ENCODE measurements at places on chromosomes 4 and X. TPM values are rescaled to one million over a fixed set of nuclear protein-coding genes. Genes with fewer than 3 reads are reported as not detected.

Gene ZDHHC9
- total RNA-seq, result 3.3 TPM

- DNase-seq, result peak; percentile 1
Measured at GRCh38 chr4:75995727-75996126, 5.0 kb upstream of the SDAD1 start.

DNA sequence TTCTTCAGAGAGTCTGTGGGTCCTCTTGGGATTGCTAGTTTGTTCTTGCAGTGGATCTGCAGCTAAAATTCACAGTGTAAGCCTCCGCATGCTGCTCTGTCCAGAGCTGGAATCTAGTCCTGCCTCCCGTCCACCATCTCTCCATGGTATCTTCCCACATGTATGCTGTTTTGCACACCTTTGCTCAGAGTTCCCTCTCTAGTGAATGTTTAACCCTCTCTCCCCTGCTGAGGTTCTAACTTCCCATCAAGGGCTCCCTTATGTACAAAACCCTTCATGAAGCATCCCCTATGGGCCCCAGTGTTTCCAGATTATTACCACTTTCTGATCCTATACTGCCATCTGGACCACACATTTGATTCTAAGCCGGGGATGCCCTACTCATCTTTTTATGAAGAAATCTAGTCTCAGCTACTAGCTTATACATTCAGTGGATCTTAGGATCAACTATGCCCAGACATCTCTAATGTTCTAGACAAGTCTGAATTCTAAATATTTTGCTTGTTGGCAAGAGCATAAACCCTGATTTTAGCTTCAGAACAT lies 157.3 kb downstream of the CPEB2 start:
- DNase-seq, result no peak

DNA sequence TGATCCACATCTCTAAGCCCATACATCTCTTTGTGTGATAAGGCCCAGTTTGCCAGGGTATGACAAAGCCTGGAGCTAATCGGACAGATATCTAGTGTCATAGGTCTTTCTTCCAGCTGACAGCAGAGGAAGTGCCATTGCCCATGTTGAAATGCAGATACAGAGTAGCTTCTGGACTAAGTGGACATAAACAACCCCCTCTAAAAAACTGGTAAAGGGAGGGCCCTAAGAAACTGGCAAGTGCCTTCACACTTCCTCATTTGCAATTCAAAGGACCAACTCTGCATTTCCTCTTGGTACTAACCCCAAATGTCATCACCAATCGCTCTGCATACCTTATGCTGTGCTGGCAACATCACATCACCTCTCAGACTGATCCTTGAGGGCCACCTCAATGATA lies 20.8 kb downstream of the ARHGEF6 start:
- no peak for DNase-seq

DNA sequence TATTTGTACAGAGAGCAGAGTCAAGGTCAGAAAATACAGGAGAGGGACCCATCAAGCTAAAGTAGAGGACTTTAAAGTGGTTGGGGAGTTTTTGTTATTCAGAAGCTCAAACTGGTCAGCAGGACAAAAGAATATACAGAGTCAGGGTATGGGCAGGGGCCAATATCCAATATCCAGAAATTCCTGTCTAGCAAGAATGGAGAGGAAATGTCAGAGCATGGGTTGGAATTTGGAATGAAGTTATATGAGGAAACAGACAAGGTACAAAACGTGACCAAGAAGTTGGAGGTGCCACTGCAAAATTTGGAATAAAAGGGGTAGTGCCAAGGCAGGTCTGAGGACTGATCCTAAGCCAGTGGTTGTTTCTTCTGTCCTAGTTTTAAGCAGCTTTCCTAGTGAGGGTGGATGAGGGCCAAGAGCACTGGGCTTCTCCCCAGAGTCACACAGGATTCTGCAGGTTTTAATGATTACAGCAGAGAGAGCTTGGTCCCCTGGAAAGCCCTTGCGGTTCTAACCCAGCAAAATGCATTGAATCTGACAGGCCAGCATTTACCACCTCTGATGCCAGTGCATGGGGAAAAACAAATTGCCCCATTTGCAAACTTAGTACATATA lies 304.7 kb upstream of the FTHL17 start:
- DNase-seq, result no peak

Gene ARR3
- not detected for total RNA-seq

DNA sequence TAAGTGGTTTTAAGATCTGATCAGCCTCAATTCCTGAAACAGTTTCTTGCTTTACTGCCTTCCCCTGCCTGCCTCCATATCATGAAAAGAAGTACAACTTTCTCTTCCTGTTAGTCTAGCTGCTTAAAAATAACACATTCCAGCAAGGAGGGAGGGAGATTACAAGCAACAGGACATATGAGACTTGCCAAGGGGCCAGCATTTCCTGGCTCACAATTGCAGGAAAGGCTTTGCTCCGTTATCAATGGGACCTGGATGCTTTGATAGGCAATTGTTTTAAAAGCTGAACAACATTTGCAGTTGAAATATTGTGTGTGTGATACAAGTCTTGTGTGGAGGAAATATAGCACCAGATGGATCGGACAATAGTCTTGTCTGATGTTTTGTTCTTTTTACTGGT lies 425.0 kb downstream of the FAT4 start:
- DNase-seq, result no peak

- DNase-seq, result no peak
Measured at GRCh38 chr4:70177090-70177489, 18.4 kb upstream of the ODAM start.

- peak; percentile 31 for DNase-seq
Measured at GRCh38 chrX:47568656-47569295, 7.8 kb downstream of the ARAF start.

DNA sequence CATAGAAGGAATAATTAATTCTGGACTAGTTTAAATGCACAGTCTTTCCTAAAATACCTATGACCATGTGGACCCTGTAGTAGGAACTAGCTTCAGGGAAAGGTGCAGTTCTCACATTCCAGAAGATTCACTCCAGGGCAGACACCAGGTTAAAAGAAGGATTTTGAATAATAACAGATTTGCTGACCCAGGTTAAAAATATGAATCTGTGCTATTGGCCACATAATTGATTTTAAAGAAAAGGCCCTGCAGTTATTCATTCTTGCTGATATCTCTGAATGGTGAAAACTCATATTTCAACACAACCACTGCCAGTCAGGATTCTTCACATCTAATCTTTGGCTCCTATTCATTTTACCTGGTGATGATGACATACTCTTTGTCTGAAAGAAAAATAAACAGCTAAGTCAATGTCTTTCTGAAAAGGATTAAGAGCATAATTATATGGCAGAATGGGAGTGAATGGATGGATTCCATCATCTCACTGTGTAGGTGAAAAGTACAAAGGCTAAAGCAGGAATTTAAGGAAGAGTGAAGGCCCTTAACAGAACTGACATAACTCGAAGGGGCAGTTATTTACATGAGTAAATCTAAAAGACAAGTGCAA lies 432.8 kb downstream of the PDGFC start:
- DNase-seq, result no peak

GRCh38 chr4:176207839-176208238 lies 12.5 kb upstream of the SPATA4 start:
- no peak for DNase-seq

DNA sequence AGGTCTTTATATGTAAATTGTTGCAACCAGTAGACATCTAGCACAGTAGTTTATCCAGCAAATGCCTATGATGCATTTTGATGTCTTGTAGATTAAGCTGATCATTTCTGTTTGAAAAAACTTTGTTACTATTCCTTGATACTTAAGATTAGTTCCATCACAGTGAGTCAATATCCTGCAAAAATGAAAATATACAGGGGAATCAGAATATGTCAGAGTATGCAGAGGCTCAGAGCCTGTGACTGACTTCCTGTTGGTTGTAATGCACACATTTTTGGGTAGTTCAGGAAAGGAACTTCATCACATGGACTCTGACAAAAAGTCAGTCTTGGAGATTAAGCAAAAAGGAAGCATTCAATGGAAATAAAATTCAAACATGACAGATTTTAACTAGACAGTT lies 815.5 kb downstream of the FAT4 start:
- no peak for DNase-seq

DNA sequence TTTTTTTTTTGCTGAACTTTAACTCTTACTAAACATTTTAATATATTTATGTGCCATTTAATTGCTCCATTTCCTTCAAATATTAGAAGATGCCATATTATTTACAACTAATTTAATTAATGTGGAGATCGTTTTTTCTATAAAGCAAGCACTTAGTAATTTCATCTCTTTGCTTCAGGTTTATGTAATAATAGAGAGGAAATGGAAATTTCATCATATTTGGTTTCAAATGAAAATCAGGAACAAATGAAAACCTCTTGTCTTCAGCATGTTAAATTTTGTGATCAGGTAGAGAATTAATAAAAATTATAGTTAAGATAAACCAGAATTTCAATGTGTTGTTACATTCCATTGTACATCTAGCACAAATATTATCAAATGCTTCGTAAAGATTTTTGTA lies 120.1 kb downstream of the SYNPO2 start:
- DNase-seq, result no peak

DNA sequence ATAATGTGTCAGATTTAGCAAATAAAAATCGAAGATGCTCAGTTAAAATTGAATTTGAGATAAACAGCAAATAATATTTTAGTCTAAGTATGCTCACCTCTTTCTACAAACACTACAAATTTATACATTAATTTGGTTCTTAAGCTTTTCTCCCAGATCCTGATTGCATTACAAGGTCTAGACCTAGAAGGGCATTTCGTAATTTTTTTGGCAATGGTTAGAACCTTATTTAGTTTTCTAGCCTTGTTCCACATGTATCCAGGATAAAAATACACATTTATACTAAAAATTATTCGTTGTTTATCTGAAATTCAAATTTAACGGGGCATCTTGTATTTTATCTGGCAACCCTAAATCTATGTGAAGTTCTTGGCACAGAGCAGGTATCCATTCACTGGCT lies 2.5 kb upstream of the CDKL5 start:
- no peak for DNase-seq

GRCh38 chr4:152359208-152360044 lies 176.5 kb downstream of the FBXW7 start:
- DNase-seq, result no peak

GRCh38 chr4:113404841-113405240 lies 355.4 kb downstream of the ANK2 start:
- no peak for DNase-seq

- no peak for DNase-seq
Measured at GRCh38 chr4:30653291-30653690, 66.9 kb upstream of the PCDH7 start.

Gene GPR34
- not detected for total RNA-seq

DNA sequence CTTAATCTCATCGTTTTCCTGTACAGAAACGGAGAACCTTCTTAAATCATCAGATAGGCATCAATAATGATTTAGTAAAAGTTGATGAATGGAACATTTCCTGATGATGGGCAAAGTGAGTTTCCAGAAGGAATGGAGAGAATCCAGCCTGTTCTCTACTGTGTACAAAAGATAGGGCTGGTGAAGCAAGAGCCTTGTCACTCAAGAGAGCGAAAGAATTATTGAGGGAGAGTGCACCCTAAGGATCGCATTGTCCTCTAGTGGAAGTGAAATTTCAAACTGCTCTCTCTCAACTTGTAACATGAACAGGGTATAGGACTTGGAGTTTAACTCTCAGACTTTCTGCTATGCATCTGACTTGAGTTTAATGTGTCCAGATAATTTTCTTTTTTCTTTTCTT lies 69.6 kb downstream of the CDS1 start:
- no peak for DNase-seq

DNA sequence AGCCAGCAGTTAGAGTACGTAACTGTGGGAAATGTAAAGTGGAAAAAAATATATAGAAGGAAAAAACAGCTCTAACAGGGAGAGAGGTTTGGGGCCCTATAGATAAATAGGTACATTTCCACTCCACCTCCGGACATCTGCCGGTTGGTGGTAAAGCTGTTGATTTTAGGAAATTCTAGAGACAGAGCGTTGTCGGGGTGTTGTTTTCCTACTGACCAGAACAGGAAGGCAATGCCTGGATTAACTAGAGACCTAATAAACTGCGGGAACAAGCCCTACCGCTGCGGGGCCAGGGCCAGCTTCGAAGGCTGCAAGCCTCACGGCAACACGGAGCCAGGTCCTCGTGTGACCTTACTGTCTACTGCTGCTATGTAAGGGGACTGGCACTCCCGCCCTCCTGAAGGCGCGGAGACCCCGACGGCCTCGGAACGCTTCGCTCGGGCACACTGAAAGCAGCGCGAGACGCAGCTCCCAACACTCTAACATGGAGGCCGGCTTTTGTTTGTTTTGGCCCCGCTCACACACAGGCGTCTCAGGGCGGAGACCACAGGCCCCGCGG lies 702 bp upstream of the CDKN2AIP start:
- peak; percentile 31 for DNase-seq

GRCh38 chr4:158192439-158193158 lies 17.7 kb upstream of the TMEM144 start:
- no peak for DNase-seq

GRCh38 chr4:180539284-180539683 lies 1703.9 kb upstream of the TENM3 start:
- no peak for DNase-seq

DNA sequence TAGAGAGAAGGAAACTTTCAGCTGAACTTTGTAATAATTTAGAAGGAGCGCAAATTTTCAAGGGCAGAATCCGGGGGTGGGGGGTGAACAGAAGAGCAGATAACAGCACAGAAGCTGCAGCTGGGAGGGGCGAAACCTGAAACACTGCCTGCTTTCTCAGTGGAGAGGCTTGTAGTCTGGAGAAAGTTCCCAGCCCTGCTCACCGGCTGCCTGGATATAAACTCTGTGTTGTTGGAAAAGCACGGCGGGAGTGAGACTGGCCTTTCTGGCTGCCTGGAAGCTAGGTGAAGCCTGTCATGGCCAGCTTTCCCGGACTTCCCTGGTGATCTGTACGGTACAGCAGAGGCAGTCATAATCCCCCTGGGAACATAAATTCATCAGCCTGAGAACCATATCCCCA lies 1352.1 kb upstream of the DIAPH2 start:
- DNase-seq, result no peak

- DNase-seq, result no peak
Measured at GRCh38 chr4:146793727-146794126, 151.9 kb downstream of the TTC29 start.

Gene GEMIN8
- total RNA-seq, result 15.5 TPM

- DNase-seq, result peak; percentile 41
Measured at GRCh38 chrX:16786791-16787735, 797 bp downstream of the TXLNG start.

DNA sequence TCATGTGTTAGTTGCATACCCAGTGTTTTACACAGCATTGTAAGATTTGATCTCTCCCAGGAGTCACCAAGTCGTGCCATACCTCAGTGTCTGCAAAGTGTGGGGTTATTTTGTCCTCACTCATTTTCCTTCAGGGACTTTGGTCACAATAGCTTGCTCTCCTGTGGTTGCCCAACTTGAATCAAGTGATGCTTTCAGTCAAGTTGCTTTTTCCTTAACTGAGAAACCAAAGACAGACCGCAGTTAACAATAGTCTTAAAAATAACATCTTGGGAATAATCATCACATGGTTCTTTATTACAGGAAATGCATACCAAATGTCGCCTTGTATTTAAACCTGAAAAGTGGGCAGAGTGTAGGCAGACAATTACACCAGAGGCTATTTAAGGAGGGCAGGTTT lies 44.5 kb upstream of the NDP start:
- DNase-seq, result no peak
